ENCODE measurements at places on chromosomes 11 and 22. TPM values are rescaled to one million over a fixed set of nuclear protein-coding genes. Genes with fewer than 3 reads are reported as not detected.

- H3K4me3 ChIP-seq = no peak overlapping the region
- no peak overlapping the region for H3K27ac ChIP-seq
- no peak for DNase-seq
- H3K4me1 ChIP-seq = peaks cover 8% of the 10 kb centered on the region
- no peaks in the 10 kb centered on the region for H3K27me3 ChIP-seq
Measured at GRCh38 chr11:16295592-16295991, 60.8 kb downstream of the SOX6 start.

The CNTN5 gene
- total RNA-seq = not detected

DNA sequence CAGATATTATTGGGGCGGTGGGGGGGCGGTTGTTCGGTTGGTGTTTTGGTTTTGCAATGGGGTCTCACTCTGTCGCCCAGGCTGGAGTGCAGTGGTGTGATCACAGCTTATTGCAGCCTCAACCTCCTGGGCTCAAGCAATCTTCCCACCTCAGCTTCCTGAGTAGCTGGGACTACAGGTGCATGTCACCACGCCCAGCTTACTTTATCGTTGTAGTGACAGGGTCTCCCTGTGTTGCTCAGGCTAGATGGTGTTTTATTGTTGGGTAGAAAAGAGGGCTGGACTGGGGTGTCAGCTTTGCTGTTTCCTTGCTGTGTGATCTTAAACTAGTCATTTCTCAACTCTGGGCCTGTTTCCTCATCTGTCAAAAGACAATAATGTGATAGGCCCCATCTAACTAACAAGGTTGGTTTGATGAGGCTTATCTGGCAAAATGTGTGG is 17.5 kb upstream of the MYH9 start:
- peaks cover 6% of the 10 kb centered on the region for H3K4me1 ChIP-seq
- H3K36me3 ChIP-seq = peaks cover 3% of the 10 kb centered on the region
- no peak overlapping the region for H3K4me3 ChIP-seq
- no peak for DNase-seq

DNA sequence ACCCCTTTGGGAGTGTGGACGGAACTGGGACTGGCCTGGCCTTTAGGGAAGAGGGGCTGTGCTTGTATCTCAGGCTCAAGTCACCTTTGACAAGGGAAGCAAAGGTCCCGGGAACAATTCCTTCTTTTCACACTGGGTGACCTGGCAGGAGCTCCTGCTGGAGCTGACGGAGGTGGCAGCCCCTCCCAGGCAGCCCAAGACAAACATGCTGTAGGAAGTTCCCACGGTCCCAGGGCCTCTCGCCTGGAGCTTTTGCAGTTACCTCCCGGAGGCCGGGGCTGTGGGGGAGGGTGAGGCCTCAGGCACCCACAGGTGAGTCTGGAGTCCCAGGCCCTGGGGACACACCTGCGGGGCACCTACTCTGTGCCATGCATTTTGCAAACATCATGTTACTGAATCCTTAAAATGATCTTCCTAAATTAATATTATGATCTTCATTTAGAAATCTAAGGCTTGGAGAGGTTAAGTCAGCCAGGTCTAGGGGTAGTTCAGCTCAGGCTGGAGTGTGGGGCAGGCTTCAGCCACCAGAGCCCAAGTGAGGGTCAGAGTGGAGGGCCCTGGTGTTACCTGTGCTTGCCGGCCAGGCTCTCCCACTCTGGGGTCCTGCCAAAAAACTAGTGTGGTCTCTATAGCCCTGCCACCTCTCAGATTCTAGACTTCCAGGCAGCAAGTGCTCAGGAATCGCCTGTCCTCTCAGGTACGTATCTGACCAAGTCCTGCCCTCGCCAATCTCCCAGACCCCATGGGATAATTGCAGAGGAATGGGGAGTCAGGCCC is 15.7 kb upstream of the MYEOV start:
- DNase-seq = no peak
- H3K4me1 ChIP-seq = peaks cover 12% of the 10 kb centered on the region
- no peak overlapping the region for H3K4me3 ChIP-seq
- no peaks in the 10 kb centered on the region for H3K36me3 ChIP-seq
- peaks cover 6% of the 10 kb centered on the region for H3K27me3 ChIP-seq
- H3K27ac ChIP-seq = no peak overlapping the region

The CREB3L1 gene
- total RNA-seq = 8.7 TPM

DNA sequence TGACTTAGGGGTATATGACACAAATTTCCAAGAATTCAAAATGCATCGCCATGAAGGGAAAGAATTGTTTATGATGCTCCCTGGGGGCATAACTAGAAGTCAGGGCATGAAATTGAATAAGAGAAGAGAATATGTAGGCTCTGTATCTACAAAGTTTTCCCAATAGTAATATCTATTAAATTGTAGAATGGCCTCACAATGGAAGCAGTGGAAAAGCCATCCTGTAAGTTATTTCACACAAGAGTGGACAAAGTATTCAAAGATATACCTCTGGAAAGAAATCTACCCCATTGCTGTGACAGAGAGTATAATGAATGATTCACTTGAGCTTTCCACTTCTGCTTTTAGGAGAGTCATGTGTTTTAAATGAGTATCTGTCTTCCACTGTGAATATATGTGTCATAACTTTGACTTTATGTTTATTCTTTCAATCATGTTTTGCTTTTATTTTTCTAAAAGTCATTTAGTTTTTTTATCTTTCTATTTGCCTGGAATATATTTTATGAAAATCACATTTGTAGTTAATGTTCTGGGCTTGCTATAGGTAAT is 65.7 kb upstream of the DDI1 start:
- no peak overlapping the region for H3K4me3 ChIP-seq
- no peak for DNase-seq
- H3K4me1 ChIP-seq = no peaks in the 10 kb centered on the region
- H3K27me3 ChIP-seq = no peaks in the 10 kb centered on the region

Measured in esophagus muscularis mucosa (tissue), 4 donors.